ENCODE measurements at places on chromosomes 3 and 15.

DNA sequence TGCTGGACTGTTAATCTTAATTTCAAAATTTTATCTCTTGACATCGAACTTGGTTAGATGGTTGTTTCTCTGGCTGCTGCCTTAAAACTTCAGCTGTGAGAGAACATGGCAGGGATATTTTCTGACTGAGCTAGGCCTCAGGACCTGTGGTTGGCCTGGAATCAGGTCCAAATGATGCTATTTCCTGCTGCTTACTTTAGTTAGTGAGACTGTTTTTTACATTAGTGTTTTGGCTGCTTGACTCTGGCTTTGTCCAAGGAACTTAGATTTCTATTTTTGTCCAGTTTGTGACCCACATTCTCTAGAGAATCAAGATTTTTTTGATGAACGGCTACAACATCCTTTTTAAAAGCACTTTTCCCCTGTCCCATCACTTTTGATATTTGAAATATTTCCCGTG, 497.9 kb upstream of the SGO1 start:
- DNase-seq: no peak

DNA sequence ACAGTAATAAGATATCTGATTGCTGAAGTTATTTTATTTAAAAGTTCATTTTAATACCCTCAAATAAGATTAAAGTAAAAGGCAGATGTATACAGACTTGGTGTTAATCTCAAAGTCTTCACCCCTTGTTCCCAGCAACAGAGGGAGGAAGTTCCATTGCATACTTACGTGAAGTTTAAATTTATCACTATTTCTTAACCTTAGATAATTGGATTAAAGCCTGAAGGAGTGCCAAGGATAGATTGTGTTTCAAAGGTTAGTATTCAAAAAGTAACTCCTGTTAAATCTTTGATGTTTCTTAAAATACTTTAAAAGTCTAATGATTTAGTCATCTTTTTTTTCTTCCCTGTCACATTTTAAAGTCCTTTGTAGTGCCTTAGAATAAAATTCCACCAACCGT, 39.3 kb downstream of the ATP1B3 start:
- DNase-seq: no peak

GRCh38 chr3:14162178-14162577, 16.2 kb downstream of the XPC start:
- no peak for DNase-seq

DNA sequence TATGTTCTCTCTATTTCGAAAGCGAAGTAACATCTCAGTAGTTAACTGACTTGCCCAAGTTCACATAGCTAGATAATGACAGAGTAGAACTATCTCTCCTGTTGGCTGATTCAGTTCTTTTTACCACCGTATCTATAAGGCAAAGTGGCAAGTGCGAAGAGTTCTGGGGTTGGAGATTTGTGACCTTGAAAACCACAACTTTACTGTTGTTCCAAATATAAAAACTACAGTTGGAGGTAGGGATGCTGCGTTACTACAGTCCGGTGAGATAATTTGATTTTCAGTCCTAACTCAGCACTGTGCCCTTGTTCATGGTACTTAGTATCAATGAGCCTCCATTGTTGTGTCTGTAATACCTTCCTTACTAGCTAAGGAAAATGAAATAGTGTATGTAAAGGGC, 71.2 kb upstream of the GOLGA8B start:
- DNase-seq: no peak

DNA sequence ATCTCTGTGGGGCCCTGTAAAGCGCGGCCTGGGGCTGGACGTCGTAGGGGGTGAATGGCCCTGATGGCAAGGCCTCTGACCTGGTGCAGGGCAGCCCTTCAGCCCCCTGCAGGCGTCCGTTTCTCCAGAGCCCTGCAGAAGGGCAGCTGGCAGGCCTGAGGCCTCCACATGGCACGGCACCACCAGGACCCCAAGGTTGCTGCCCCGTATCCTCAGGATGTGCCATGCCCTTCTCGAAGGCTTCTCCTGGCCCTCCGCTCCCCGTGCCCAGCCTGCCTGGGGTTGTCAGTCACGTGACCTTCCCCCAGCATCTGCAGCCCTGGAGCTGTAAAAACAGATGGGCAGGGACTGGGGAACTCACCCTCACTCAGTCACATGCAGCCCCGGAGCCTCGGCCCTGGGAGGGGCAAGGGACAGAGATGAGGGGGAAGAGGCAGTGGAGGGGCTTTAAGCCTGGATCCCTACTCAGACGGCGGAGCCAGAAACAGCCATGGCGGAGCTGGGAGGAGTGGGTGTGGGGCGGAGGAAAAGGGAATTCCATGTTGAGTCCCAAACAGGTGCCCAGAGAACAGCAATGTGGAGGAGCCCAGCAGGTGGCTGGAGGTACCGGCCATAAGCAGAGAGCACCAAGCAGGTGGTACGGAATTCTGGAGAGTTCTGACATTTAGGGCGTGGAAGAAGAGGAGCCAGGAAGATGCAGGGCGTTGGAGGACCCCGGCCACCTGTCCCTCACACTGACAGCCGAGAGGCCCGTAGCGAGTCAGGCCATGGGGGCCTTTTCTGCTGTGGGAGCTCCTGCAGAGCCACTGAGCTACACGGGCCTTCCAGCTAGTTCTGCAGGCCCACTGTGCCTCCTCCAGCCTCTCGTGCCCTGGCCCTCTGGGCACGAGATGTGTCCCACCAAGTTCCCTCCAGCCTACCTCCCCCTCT, 193.1 kb downstream of the XXYLT1 start:
- no peak for DNase-seq

DNA sequence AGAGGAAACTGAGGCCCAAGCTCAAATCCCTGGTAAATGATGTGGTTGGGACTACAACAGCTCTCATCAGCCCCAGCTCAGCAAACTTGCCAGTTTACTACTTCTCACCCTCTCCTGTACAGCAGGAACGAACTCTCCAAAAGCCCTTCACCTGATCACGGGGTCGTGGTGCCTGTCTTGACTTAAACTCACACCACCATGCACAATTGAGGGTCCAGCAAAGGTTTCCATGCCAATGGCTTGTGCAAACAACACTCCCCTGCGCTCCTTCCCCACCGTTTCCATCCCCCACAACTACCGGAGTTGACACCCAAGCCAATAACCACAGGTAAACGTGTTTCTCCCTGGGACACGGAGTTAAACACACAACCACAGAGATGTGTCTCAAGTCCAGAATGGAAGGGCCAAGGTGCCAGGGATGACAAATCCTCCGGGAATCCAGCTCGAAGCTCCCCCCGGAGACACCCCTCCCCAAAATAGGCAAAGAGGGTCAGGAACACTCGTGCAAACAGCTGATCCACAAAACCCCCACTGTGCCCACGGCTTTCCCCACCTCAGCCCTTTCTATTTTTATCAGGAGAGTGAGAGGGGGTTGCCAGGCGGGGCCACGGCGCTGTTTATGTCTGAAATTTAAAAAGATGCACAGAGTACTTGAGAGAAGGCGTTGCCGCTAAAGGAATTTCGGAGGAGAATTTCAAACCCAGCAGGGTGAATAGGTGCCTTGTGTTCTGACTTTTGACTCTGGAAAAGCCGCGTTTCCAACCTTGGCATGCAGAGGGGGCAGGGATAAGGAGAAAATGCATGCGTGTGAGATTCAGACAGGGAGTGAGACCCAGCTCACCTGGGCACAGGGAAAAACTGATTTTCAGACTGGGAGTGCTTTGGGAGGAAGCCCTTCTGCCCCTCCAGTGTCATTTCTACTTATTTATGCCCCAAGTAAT, 10.6 kb upstream of the ACAN start:
- no peak for DNase-seq

DNA sequence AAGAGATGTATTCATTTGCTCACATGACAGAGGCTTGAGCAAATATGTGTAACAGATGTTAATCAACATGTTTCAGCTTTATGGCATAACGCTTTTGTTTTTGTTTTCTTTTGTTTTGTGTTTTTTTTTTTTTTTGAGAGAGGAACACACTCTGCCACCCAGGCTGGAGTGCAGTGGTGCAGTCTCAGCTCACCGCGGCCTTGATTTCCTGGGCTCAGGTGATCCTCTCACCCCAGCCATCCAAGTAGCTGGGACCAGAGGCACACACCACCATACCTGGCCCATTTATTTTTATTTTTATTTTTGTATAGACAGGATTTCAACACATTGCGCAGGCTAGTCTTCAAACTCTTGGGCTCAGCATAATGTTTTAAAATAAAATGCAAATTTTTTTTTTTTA, 1504.4 kb upstream of the CADM2 start:
- DNase-seq: no peak

GRCh38 chr15:51424780-51425179, 83.3 kb downstream of the GLDN start:
- no peak for DNase-seq

GRCh38 chr15:65189102-65189740, 4.1 kb upstream of the CLPX start:
- no peak for DNase-seq

GRCh38 chr3:64163019-64163754, 62.1 kb downstream of the PRICKLE2 start:
- DNase-seq: no peak

- DNase-seq: no peak
These were observed 52.6 kb downstream of the MECOM start for GRCh38 chr3:169610888-169611291.

- DNase-seq: no peak
These were observed 2.2 kb downstream of the BMF start for GRCh38 chr15:40106203-40107161.

- no peak for DNase-seq
These were observed 3.6 kb upstream of the TNK2 start for GRCh38 chr3:195911946-195912270.

GRCh38 chr3:188077160-188077799, 76.7 kb upstream of the LPP start:
- no peak for DNase-seq

GRCh38 chr3:94241986-94242385, 179.1 kb downstream of the NSUN3 start:
- no peak for DNase-seq

GRCh38 chr15:66486887-66487286, 10.7 kb downstream of the SNAPC5 start:
- no peak for DNase-seq

DNA sequence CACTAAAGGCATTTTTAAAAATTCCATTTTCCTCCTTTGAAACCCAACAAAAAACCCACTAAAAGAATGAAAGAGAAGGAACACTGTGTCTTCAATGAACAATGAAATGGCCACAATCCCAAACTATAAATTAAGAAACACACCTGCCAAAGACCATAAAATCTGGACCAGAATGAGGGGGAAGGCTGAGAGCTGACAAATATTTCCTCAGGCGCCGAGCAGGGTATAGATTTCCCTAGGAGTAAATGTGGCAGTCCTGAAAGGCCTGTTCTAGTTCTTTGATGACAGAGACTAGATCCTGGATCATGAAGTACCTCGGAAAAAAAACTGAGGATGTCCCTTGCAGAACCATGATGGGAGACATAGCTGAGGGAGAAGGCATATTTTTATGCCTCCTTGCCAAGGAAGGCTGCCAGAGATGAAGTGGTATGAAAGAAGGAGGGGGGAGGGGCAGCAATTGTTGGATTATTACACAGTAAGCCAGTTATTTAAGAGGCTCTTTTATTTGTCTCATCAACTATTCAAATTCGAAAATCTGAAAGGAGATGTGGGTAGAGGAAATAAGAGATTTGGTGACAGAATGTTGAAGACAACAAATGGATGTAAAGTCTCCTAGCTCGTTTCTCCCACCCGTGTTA, 275.3 kb upstream of the GOLGA6L4 start:
- no peak for DNase-seq

GRCh38 chr3:190193210-190193609, 72.5 kb upstream of the P3H2 start:
- no peak for DNase-seq

DNA sequence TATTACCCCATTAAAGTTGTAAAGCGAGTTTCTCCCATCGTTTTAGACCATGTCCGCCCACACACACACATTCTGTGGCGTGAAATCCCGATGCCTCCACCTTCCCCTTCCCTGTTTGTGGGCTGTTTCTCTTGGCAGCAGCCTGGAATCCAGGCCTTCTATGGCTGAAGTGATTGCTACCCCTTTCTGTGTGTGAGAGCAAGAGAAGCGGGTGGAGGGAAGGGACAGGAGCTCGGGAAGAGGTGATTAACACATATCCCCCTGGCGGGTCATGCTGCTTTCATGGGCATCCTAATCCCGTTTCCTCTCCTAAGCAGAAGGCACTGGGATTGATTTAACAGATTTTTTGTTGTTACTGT, 283.8 kb upstream of the RGMA start:
- DNase-seq: no peak

GRCh38 chr3:4425707-4426106, 41.4 kb downstream of the SUMF1 start:
- no peak for DNase-seq

DNA sequence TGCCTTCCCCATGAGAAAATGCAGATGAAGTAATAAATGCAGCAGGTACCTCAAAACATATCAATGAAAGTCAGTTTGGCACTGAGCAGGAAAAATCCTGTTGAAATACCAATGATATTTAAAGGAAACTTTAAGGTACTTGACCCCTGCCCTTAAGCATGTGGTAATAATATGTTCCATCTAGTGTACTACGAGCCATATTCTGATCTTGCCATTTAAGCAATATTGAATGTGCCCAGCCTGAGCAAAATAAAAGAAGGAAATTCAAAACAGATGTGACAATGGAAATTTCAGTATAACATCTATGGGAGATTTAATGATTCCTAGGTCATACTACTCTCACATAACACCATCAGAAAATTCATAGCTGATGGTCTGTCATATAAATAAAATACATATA, 191.8 kb upstream of the CGNL1 start:
- DNase-seq: no peak

DNA sequence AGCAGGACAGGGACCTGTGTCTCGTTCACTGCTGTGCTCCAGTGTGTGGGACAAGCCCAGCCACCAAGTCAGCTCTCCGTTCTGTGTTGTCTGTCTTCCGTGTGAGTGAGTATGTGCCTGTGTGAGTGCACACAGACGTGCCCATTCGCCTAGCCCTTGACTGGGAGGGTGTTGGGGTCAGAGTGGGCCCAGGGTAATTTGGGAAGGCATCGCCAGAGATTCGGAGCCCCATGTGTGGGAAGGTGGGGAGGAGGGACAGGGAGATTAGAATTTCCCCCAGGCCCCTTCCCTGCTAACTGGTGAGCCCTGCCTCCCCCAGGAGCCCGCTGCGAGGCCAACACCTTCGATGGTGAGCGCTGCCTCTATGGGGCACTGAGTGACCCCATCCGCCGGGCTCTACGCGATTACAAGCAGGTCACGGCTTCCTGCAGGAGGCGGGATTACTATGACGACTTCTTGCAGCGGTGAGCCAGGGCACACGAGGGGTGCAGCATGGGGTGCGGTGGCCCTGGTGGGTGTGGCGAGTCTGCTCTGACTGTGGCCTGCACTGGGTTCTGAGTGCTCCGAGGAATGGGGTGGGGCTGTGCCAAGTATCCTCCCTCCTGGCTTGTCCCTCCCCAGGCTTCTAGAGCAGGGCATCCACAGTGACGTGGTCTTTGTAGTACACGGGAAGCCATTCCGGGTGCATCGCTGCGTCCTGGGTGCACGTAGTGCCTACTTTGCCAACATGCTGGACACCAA, 3.1 kb downstream of the ABTB1 start:
- no peak for DNase-seq

GRCh38 chr3:79175870-79176269, 591.9 kb downstream of the ROBO1 start:
- DNase-seq: no peak

- no peak for DNase-seq
These were observed 436.1 kb downstream of the CHL1 start for GRCh38 chr3:632571-633170.

Data from activated naive CD4-positive, alpha-beta T cell treated with anti-CD3 and anti-CD28 coated beads, Interleukin-2, amount 50 U/mL, for 72 hours (primary cell).